ENCODE measurements at places on chromosomes 2 and 18.

- no peak for DNase-seq
Measured at GRCh38 chr2:79796641-79797040, 283.8 kb downstream of the CTNNA2 start.

DNA sequence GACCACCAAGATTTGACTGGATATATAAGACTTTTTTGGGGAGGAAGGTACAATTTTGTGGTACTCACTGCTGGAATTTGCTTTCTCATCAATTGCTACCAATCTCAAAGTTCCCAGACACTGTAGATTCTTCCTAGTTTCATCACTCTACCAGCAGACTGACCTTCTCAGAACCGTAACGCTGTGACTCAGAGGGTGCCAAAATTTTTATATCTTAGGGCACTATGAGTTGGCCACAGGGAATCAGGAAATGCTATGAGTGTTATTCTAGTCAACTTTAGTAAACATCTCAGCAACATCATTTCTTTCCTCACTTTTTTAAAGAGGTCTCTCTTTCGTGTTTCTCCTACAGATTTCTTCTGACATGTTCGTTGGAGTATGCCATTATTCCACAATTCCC, 499.0 kb downstream of the TMX3 start:
- peak; percentile 25 for DNase-seq

GRCh38 chr18:45571714-45572113, 43.6 kb upstream of the SLC14A2 start:
- DNase-seq = no peak

DNA sequence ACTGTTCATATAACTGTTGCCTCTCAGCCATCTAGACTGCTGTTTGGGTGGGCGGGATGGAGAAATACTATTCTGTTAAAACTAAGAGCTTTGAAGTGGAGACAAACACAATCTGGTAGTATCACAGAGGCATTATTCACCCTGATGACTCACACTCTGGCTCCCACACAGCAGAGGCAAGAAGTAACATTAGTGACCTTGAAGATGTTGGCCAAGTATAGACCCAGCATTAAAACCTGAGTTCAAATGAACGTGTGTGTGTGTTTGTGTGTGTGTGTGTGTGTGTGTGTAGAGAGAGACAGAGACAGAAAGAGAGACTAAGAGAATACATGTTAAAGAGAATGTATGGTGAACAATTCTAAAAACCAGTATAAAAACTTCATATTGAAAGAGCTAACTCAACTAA, 22.5 kb upstream of the ACVR1 start:
- DNase-seq = peak; percentile 74

GRCh38 chr2:201467666-201468065, 16.1 kb downstream of the STRADB start:
- no peak for DNase-seq

- no peak for DNase-seq
Measured at GRCh38 chr18:13216711-13217465, 1.7 kb upstream of the LDLRAD4 start.

- DNase-seq = no peak
Measured at GRCh38 chr18:72530622-72531021, 13.5 kb downstream of the CBLN2 start.

GRCh38 chr18:12028674-12029073, 47.4 kb downstream of the IMPA2 start:
- no peak for DNase-seq

- DNase-seq = no peak
Measured at GRCh38 chr2:196899976-196900375, 26.5 kb downstream of the PGAP1 start.

DNA sequence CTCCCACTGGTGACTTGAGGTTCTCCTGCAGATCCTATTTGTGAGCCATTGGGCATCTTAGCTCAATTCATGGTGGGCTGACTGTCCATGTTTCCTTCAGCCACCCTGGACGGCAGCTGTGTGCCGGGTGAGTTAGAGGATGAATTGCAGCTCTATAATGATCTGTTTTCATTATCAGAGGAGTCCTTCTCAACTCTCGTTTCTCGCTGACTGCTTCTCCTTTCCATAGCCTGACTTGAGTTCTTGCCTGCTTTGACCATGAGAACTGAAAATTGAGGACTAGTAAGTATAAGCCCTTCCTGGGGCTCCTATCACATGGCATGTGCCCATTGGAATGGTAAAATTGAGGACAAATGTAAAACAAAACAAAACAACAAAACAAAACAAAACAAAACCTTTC, 121.8 kb downstream of the CDC42EP3 start:
- no peak for DNase-seq

DNA sequence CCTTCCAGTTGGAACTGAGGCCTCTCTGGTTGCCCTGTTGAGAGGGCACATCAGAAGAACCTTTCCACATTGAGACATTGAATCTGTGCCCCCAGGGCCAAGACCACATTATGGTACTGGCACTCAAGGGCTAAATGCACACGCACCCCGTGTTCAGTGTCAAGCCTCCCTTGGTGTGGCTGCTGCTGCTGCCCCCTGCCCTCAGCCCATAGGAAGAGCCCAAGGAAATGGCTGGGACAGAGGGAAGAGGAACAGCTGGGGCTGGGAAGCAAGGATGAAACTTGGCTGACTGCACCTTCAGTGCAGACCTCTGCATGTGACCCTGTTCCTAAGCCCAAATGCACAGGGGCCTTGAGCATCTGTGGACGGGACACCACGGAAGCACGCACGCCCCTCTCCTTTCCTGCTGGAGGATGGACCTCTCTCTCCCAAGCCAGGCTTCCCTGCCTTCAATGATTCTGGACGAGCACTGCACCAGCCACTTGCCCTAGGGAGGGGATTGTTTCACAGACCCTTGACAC, 40.2 kb downstream of the NIFK start:
- no peak for DNase-seq

- peak; percentile 1 for DNase-seq
Measured at GRCh38 chr2:167509586-167509985, 621.3 kb downstream of the XIRP2 start.

Measured in AG08395 (cell line).